ENCODE measurements at places on chromosomes 5 and 9. TPM values are rescaled to one million over a fixed set of nuclear protein-coding genes. Genes with fewer than 3 reads are reported as not detected.

DNA sequence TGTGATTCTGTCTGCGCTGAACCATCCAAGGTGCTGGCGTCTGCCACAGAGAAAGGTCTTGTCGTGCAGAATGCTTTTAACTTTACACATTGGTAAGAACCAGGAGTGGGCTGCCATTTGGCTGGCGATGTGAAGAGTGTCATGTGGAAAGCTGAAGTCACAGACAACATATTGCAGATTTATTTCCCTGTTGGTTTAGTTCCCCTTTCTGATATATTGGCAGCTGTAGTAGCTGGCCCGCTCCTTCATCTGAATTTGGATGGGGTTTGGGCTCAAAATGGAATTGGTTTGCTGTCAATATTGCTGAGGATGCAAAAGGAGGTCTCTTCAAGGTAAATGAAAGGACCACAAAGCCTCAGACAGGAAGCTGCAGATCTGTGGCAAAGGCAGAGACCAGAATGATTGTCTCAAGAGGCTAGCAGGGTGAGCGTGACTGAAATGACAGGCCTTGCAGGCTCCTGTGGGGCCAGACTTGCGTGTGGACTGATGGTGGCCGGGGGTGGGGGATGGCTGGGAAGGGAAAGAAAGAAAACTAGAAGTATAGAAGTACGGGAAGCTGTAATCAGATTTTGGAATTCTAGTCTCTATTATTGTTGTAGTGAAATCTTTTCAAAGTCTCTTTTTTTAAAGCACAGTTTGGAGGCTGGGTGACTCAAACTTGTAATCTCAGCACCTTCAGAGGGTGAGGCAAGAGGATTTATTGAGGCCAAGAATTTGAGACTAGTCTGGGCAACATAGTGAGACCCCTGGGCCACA lies 25.1 kb upstream of the CD180 start:
- H3K27ac ChIP-seq, result no peak overlapping the region
- H3K36me3 ChIP-seq, result no peaks in the 10 kb centered on the region
- DNase-seq, result no peak
- H3K4me3 ChIP-seq, result no peak overlapping the region
- peaks cover 5% of the 10 kb centered on the region for H3K4me1 ChIP-seq
- no peaks in the 10 kb centered on the region for H3K27me3 ChIP-seq

- no peak for DNase-seq
- H3K4me1 ChIP-seq, result peaks cover 32% of the 10 kb centered on the region
- H3K27ac ChIP-seq, result no peak overlapping the region
- no peak overlapping the region for H3K4me3 ChIP-seq
- no peaks in the 10 kb centered on the region for H3K27me3 ChIP-seq
Measured at GRCh38 chr9:137226338-137227053, 806 bp upstream of the RNF224 start.

Gene MARCOL
- total RNA-seq, result not detected

GRCh38 chr5:17748201-17748600 lies 113.9 kb downstream of the TAF11L14 start:
- H3K4me1 ChIP-seq, result no peaks in the 10 kb centered on the region
- H3K4me3 ChIP-seq, result no peak overlapping the region
- H3K27ac ChIP-seq, result no peak overlapping the region
- no peaks in the 10 kb centered on the region for H3K36me3 ChIP-seq

Gene ERBIN
- 52.3 TPM for total RNA-seq

Data from vagina (tissue), 2 donors.